Activated T-helper 1 cell treated with Interleukin-2 at 50 U/mL for 16 hours (primary cell): ENCODE measurements at places on chromosomes 2 and 18.

DNA sequence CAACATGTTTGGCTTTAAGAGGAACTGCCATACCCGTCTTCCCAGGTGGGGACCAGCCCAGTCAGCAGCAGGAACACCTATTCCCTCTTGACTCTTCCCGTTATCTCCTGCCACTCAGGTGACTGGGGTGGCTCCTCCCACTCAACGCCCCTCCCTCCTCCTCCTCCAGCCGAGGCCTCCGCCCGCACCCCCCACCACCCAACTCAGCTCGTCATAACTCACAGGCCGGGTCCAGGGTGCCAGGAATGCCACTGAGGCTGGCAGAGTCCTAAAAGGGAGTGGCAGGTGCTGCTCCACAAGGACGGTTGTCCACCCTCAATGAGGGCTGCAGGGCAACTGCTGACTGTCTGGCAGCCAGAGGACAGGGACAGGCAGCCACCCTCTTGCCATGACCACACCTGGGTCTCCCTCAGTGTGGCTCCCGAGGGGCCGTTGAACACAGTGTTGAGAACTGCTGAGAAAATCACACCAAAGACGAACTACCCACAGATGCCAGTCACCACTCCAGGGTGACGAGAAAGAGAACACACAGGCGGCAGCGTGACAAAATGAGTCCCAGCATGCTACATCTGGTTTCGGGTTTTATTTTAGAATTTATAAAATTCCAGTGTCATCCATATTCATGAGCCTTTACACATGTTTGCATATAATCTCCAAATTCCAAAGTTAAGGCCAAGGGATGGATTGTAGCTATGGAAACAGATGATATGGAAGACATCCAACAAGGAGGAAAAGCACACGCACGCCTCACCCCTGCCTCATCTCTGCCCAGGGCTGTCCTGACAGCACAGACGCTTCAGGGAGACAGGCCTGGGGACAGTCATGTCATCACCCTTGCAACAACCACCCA lies 38.5 kb downstream of the ANO7 start:
- no peak for DNase-seq

DNA sequence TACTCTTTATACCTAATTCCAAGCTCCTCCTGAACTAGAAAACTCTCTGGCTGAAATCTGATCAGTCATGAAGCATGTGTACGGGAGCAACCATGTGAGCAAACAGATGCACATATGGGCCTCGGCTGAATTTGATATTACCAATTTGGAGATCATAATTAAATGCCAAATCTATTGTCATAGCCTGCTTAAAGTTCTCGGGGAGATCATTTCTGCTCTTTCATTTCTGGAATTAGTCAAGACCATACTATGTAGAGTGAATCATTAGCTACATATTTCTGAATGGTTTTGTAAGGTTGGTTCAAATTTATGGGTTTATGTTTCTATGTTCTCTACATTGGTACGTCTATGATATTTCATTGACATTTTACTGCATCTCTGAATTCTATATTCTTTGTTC lies 205.5 kb downstream of the UBE2E3 start:
- no peak for DNase-seq

DNA sequence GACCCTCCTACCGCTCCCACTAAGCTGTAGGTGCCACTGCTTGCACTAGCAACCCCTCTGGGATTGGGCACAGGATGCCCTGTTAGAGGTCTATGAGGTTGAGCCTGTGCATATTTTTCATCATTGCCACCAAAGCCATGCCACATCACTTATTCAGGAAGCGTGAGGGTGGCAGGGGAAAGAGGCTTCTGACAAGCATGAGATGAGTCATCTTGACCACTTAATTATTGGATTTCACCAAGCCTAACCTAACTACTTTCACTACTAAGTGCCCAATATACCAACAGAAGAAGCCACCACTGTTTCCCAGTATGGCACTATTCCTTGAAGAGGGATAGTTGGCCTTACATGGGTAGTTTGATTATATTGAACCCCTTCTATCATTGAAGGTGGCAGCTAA lies 181.3 kb upstream of the EPHA4 start:
- DNase-seq: no peak

DNA sequence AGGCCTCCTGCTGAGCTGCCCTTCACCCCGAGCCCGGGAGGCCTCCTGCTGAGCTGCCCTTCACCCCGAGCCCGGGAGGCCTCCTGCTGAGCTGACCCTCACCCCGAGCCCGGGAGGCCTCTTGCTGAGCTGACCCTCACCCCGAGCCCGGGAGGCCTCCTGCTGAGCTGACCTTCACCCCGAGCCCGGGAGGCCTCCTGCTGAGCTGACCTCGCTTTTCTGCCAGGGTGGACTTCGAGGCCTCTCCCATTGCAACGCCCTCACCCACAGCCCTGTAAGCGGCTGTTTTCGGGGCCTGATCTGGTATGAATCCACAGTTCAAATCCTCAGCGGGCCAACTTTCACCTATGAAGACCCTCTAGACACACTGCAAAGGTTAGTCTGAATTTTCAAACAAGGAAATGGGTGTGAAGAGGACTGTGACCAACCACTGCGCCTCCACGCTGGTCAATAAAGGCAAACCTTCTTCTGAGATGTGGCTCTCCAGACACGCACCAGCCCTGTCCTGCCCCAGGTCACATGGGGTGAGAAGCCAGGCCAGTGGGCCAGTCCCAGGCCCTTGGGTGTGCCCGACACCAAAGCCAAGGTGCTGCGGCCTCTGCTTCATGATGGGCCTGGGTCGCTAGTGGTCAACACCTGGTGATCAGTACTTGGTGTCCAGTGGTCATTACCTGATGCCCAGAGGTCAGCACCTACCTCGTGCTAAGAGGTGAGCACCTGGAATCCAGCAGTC lies 225.1 kb upstream of the SALL3 start:
- DNase-seq: no peak

DNA sequence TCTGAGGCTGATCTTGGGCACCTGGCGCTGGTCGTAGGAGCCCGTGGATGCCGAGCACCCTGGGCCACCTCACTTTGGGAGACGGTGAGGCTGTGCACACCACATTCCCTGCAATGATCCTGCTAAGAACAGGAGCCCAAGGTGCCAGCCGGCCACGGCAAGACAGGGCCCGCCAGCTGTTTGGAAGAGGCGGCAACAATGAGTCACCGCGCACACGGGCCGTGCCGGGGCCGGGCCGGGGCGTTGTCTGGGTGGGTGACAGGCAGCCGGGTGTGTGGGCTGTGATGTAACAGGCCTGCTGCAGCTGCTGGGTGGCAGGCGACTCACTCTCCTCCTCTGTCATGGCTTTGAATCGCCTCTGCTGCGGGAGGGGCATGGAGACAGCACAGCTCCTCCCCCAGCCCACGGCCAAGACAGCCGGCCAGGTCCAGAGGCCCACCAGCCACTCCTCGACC lies 49.7 kb upstream of the ODC1 start:
- DNase-seq: peak; percentile 50

- no peak for DNase-seq
Measured at GRCh38 chr2:11498543-11499034, 32.6 kb upstream of the E2F6 start.

DNA sequence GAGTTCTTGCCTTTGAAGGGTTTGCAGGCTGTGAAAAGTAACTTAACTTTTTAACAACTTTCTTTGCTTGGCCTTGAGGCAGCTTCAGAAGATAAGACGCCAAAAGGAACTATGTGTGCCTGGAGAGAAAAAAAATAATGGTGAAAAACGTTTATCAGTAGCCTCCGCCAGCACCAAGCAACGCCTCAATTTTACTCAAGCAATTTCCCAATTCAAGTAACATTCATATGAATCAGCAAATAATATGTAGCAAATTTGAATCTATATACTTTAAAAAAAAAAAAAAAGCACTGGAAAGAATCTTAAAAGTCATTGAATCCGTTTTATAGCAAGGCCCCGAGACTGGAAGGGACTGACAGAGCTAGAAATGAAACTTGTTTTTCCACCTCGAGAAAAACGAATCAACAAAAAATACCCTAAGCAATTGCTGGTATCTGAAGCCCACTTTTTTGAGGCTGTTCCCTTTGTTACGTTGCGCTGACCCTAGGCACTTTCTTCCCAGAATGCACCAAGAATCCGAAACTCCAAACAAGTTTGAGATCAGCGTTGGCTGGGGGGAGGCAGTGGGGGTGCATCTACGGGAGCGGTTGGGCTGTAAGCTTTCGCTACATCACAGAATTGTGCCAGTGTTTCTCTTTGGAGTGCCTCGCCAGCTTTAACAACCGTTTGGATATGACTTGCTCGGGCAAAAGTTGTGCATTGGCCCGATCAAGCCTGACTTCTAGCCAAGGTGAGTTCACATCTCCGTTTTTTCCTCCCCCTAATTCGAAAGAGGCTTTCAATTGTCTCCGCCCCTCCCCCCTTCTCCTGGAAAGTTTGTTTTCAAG lies 2.7 kb upstream of the TGIF1 start:
- DNase-seq: peak; percentile 9

GRCh38 chr2:200039724-200040650 lies 84.6 kb downstream of the MAIP1 start:
- DNase-seq: no peak

- no peak for DNase-seq
Measured at GRCh38 chr2:20737505-20737904, 70.6 kb downstream of the GDF7 start.

DNA sequence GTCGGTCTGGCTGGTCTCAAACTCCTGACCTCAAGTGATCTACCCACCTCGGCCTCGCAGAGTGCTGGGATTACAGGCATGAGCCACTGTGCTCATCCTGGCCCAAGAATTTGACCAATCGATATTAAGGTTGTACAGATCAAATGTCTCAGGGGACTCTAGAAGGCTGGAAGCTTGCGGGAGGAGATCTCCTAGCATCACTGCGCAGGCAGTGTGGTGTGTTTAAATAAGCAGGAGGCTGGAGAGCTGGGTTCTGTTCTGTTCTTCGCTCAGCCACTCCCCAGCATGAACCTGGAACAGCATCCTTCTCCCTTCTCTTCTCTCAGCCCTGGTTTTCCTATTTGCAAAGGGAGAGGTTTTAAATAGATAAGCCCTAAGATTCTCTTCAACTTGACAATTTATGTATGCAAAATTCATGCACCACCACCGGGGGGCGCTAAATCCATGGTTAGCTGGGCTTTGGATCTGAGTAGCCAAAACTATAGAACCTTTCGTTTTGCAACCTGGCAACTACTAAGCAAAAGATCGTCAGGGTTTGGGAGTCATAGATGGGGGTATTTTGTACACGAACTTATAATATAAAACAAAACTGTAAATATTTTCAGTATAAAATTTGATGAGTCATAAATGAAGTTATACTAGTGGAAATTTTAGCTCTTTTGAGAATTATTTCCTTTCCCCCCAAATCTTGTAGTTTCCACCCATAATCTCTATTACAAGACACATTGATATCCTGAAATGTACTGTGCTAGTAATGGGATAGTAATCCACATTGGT lies 60.6 kb downstream of the SLC16A14 start:
- peak; percentile 65 for DNase-seq

- DNase-seq: no peak
Measured at GRCh38 chr2:100006516-100006915, 135.9 kb downstream of the AFF3 start.

DNA sequence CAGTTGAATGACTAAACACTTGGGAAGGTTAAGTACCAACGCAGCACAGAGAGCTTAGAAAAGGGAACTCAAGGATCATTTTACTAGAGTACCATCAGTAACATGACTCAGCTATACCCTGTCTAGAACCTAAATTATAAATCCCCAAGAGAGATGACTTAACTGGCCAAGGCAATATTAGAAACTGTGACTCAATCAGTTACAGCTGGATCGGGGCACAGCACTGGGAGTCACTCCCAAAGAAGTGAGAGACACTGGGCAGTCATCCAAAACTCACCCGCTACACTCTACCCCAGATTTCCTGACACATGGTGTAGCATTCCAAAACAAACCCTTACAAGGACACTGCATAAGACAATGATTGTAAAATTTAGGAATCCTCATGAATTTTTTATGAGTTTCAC lies 17.7 kb downstream of the IWS1 start:
- DNase-seq: no peak

- no peak for DNase-seq
Measured at GRCh38 chr2:236568922-236569572, 578 bp upstream of the ACKR3 start.

DNA sequence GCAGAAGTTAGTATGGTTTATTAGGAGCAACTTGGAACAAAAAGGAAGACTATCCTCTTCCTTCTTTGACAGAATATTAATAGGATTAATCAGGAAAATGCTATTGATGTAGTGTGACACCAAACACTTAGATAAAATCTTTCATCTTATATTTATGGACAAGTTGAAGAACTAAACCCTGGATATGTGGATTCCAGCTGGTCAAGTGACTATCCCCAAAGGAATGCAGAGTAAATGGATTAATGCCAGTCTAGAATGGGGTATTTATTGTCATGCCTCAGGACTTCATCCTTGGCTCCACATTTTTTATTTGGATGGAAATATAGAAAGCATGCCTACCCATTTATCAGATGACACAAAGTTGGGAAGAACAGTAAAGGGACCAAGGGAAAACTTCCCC lies 124.0 kb upstream of the TTC39C start:
- DNase-seq: no peak

DNA sequence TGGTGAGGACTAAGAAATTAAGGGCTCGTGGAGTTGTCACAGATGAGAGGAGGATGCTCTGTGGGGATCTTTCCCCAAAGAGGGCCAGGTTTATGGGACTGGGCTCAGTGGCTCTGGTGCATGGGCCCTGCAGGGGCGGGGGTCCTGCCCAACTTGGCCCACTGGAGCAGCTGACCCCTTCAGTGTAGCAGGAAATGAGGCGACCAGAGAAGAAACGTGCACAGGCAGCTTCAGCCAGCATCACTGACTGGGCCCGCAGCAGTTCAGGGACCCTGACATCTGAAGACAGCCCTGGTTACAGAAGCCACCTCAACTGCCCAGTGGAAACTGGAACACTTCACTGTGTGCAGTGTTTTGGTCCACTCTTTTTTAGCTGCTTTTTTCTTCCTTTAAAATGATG lies 72.8 kb downstream of the EMILIN2 start:
- DNase-seq: no peak

DNA sequence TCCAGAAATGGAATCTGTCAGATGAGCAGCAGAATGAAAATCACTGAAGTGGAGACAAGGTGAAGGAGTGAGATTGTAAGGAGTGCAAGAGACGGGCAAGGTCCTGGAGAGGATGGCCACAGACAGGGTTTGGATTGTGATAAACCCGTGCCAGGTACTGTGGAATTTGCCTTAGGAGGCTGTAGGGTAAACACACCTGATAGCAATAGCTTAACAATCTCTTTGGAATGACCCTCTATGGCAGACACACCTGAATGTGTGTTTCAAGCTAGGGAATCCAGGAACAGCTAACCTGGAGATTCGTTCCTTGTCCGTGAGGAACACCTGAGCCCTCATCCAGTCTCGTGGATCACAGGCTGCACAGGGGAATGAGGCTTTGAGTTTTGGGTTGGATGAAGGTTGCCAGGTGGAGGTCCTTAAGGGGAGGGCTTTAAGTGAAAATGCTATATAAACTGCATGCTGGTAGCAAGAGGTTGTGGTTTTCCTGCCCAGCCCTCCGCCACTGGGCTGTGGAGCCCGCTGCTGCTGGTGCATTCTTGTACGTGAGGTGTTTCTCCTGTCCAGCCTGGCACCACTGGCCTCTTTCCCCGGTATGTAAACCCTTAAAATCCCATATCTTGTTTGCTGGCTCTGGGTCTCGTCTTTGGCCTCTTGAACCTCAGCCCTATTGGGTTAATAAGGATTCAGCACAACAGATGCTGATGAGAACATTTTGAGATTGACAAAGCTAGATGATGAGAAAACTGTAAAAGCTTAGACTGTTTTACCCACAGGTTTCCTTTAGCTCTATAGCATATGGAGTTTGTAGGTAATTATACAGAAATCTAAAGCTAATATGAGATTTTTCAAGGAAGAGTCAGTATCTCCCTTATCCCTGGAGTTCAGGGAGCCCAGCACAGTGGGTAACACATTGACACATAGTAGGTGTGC lies 117.9 kb downstream of the ARHGAP15 start:
- DNase-seq: peak; percentile 19

- no peak for DNase-seq
Measured at GRCh38 chr2:8278709-8279354, 403.0 kb upstream of the ID2 start.
